ENCODE measurements at places on chromosomes 1 and 21.

DNA sequence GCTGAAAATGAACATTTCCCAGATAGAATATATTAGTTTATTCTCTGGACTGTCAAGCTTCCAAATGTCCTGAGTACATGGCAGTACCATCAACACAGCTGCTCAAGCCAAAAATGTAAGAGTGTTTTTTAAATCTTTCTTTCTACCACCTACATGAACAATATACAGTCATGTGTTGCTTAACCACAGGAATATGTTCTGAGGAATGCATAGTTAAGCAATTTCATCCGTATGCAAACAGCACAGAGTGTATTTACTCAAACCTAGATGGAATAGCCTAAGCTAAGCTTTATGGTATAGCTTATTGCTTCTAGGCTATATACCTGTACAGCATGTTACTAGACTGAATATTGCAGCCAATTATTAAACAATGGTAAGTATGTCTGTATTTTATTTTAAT is 561.9 kb upstream of the ADGRL4 start:
- no peak for DNase-seq

GRCh38 chr1:155086128-155086741 is 7.6 kb downstream of the EFNA3 start:
- DNase-seq: peak; percentile 74

- DNase-seq: no peak
These were observed 1.5 kb upstream of the FCRLA start for GRCh38 chr1:161705537-161705936.

DNA sequence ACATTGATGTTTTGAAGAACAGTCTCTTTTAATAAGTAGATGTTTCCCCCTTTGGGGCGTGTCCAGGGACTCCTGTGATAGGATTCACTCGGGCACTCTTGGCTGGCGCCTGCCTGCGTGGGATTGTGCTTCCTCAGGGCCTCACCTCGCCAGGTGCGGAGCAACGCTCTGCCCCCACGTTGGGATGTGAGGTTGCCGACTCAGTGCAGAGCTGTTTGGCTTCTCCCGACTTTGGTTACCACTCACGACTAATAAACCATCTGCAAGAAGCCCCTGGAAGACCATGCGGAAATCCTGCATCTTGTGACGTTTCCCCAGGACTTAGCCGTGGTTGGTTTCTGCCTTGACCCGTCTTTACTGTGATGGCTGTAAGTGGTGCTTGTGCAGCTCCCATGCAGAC is 106.4 kb downstream of the PCBP3 start:
- DNase-seq: no peak

DNA sequence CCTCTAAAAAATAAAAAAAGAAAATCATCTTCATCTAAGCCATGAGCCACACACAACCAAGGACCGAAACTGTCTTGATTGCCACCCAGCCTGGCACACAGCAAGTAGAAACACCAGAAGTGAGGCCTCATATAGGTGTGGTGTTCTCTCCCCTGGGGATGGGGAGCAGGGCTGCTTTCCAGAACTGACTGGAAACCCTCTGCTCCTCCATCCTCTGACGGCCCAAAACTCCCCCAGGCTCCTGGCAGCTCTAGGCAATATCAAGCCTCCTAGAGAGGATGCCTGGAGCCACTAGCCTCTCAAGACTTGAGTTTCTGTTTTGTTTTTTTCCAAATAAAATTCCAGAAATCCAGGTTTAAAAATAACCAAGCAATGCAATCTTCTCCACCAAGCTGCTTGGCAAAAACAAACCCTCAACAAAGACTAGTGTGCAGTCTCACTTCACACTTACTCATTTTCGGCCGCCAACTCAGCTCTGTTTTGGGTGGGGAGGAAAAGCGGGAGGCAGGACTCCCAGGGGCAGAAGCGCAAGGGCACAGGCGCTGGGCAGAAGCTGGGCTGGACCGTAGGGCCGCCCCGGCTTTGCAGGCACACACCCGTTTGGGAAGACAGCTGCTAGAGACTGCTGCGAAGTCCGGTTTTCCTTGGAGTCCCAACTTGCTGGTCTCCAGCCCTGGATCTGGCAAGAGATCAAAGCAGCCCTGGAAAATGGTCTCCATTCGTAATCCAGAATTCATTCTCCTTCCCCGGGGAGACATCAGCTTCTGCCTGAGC is 78.2 kb upstream of the CAPZB start:
- DNase-seq: no peak

- DNase-seq: no peak
These were observed 99.6 kb downstream of the DMRTB1 start for GRCh38 chr1:53558739-53559315.

DNA sequence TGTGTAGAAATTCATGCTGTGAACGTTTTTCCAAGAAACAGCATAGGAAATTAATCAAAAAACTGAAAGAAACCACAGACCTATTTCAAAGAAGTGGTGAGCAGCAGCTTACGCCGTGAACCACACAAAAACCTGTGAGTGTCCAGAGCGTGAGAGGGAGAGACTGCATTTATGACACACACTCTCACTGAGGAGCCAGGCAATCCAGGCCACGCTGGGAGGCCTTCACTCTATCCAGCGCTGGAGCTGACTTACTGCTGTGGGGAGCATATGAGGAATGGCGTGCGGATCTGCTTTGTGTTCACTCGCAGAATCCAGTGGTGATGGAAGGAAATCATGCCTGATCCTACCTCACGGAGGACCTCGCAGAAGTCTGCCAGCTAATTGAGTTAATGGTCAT is 12.7 kb downstream of the ADAMTS1 start:
- no peak for DNase-seq

DNA sequence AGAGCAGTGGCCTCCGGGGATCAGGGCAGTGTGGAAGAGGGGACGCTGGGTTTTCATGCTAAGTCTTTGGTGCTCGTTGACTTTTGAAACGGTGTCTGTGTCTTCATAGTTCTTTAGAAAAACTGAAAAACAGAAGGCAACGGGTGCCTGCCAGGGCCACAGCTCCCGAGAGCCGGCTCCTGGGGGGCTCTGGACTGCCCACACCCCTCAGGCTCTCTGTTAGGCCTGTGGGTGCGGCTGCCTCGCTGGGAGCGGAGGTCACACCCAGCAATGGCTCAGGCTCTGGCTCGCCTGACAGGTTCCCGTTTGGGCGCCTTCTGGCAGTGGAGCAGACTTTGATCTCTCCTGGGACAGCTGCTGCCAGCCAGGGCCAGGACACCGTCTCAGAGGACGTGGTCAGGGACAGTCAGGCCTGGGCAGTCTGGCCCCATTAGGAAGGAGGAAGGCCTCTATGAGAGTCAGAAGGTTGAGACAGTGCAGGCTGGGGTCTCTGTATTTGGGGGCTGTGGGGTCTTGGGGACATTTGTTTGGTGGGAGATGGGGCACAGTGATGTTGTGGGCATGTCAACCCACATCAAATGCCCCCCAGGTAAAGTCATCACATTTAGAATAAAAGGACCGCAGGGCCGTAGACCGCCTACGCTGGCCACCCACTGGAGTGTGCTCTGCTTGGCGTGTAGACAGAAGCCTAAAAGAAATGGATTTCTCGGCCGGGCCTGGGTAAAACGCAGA is 5.6 kb downstream of the ARHGEF16 start:
- DNase-seq: no peak

- no peak for DNase-seq
These were observed 58.9 kb downstream of the LHX4 start for GRCh38 chr1:180288940-180289339.

GRCh38 chr21:28200726-28201125 is 792.0 kb downstream of the LTN1 start:
- DNase-seq: no peak

GRCh38 chr1:227941509-227942020 is 6.2 kb downstream of the WNT9A start:
- DNase-seq: no peak

GRCh38 chr1:78303620-78304019 is 187.2 kb upstream of the PTGFR start:
- DNase-seq: no peak
